ENCODE measurements at places on chromosomes 5 and 9. TPM values are rescaled to one million over a fixed set of nuclear protein-coding genes. Genes with fewer than 3 reads are reported as not detected.
A peak's percentile ranks its signal among the peaks of the same experiment; 100 is the strongest.

IRX1 gene
- not detected for total RNA-seq

SGCD gene
- total RNA-seq, result not detected

DMRT2 gene
- total RNA-seq, result not detected

DNA sequence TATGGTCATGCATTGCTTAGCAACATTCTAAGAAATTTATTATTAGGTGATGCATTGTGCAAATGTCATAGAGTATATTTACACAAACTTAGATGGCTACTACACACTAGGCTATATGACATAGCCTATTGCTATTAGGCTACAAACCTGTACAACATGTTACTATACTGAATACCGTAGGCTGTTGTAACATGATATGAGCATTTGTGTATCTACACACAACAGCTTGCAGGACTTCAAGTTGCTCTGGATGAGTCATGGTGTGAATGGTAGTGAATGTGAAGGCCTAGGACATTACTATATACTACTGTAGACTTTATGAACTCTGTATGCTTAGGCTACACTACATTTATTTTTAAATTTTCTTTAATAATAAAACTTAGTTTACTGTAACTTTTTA lies 107.2 kb upstream of the MAMDC2 start:
- no peak for DNase-seq

GRCh38 chr5:77707791-77708190 lies 68.3 kb downstream of the TBCA start:
- no peak for DNase-seq

DNA sequence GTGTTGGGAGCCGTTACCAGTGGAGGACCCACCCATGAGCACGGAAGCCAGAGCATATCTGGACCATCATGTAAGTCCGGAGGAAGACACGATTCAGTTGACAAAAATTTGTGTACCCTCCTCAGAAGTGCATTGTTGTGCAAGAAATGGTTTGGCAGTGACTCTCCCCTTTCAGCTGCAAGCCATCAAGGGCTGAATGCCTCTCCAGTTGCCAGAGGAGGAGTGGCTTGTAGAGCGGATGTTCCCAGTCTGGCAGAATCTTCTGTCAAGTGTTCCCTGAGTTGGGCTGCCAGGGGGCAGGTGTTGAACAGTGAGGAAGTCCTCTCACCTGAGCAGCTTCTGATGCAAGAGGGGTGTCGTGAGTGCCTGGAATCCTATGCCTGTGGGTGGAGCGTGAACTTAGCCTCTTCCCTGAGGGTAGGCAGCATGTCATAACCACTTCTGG lies 27.6 kb upstream of the CDKN2AIPNL start:
- no peak for DNase-seq

DNA sequence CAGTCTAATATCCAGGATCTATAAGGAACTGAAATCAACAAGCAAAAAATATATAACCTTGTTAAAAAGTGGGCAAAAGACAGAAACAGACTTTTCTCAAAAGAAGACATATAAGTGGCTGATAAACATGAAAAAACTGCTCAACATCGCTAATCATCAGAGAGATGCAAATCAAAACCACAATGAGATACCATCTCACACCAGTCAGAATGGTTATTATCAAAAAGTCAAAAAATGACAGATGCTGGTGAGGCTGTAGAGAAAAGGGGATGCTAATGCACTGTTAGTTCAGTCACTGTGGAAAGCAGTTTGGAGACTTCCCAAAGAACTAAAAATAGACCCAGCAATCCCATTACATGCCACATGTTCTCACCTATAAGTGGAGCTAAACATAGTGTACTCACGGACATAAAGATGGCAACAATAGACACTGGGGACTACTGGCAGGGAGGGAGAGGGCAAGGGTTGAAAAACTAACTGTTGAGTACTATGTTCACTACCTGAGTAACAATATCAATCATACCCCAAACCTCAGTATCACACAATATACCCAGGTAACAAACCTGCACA lies 11.7 kb upstream of the TSSK1B start:
- no peak for DNase-seq

DNA sequence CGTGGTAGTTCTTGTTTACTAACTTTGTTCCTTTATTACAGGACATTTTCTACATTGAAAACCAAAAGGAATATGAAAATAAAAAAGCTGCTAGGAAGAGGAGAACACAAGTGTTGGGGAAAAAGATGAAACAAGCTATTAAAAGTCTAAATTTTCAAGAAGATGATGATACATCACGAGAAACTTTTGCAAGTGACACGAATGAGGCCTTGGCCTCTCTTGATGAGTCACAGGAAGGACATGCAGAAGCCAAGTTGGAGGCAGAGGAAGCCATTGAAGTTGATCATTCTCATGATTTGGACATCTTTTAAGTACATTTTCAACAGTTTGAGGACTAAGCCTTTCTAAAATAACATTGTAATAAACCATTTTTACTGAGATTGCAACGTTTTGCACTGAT lies 23.8 kb downstream of the PHAX start:
- DNase-seq, result no peak

DNA sequence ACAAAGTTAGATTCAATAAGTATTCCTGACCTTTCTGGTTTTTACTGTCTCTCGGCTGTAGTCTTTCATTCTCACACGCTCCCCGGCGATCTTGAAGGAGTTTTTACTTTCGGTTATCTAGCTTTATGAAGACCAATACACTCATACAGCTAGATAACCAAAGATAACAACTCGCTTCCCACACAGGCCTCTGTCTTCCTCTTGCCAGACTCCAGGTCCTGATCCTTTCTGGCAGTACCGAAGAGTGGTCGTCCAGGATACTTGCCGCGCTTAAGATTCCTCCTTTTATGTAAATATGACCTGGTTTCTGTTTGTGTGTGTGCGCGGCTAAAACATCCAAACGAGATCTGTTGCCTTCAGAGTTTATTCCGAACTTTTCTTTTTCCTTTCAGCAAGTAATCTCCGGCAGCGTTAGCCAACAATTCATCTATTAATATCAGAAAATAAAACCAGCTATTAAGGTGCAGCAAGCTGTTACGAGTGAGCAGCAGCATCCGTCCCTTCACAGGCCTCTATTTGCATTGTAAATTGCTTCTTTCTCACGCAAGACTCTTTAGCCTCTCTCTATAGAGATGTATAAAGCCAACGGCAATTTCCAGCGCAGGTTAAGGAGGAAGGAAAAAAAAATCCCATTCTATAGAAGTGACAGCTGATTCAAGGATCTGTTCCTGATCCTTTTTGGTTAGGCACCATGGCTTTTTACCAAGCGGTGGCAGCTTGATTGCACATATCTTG lies 216.1 kb downstream of the MEF2C start:
- peak; percentile 24 for DNase-seq

- DNase-seq, result peak; percentile 22
These were observed at the start of gene CARD6 for GRCh38 chr5:40841068-40841805. Gene CARD6 (plus strand): TSS chr5:40841367. CDS start chr5:40841383, 16 bp downstream.

DNA sequence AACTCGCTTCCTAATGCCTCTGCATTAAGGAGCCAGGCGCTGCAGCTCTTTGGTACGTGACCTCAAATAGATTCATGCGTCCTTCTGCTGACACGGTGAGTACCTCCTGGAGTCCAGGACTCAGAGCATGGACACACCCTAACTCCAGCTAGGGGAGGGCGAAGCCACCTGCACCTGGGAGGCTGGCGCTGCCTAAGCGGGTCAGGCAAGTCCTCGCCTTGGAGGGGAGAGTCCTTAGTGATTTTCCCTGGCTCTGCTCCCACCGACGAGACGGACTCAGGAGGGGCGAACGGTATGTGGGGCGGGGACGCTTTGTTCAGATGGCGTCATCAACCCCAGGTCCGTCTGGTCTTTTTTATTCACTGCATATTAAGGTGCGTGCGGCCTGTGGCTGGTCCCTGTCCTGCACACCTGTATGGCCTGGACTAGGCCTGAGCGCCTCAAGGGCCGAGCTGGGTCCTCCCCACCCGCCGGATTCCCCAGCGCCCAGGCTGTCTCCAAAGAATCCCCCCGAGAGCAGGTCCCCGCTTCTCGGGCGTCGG lies 50.3 kb downstream of the NSUN2 start:
- DNase-seq, result no peak

DNA sequence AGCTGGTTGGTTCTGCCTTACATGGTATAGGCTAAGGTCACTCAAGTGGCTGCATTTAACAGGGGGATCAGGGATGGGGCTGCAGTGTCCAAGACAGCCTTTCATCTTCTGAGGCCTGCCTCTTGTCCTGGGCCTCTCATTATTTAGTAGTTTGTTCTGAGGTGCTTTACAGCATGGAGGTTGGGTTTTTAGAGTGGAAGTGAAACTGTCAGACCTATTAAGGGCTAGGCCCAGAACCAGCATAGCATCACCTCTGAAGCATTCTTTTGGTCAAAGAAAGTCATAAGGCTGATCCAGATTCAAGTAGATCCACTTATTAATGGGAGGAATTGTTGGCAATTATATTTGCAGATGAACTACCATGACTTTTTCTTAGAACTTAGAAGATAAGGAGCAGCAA lies 146.0 kb upstream of the NMUR2 start:
- no peak for DNase-seq

DNA sequence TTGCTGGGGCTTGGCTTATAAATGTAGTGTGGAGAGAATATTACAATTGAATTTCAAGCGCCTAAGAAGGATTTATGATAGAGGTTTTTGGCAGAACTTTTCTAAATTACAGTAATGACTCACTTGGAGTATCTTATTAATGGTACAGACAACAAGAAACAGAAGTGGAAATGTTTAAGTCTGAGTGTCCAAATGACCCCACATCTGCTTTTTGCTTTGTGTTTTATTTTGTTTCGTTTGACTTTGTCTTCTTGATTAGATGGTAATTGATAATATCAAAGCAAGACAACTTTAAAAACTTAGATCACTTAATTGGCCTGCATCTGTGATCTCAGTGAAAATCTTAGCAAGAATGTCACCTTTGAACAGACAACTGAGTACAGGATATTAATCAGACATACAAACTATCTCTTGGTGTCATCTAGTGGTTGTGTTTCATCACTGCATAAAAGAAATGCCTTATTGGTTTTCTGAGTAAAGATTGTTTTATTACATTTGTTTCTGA lies 577.4 kb downstream of the ISL1 start:
- no peak for DNase-seq

- DNase-seq, result no peak
These were observed 105.2 kb downstream of the PBX3 start for GRCh38 chr9:125852386-125852785.

DNA sequence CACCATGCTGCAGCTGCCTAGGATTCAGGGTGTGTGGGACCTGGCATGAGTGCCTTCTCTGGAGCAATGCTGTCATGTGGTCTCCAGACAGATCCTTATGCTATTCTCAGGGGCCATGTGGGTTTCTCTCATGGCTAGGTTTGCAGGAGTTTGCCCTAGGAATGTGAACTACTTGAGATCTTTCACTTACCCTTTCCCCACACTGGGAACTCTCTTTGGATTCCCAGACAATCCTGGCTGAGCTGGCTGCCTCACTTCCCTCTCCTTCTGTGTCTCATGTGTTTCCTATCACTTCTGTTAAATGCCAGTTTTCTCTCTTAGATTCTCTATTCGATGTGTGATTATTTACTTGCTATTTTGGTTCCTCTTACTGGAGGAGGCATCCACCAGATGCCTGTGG lies 270.2 kb upstream of the RASA1 start:
- DNase-seq, result no peak

DNA sequence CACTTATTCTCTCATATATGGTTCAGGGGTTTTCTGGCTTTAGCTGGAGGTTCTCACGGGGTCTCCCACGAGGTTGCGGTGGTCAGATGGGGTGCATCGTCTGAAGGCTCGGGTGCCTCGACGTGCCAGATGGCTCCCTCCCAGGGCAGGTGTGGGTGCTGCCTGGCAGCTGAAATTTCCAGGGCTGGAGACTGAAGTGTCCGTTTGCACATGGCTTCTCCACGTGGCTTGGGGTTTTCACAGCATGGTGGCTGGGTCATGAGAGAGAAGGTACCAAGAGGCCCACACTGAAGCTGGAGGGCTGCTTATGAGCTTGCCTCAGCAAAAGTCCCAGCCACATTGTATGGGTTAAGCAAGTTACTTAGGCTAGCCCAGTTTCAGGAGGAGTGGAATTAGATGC lies 218.6 kb downstream of the AGTPBP1 start:
- DNase-seq, result no peak

GRCh38 chr9:83800236-83801033 lies 17.1 kb downstream of the GKAP1 start:
- DNase-seq, result no peak

GRCh38 chr9:19271081-19271480 lies 40.6 kb downstream of the DENND4C start:
- no peak for DNase-seq
